GM12892 (cell line): ENCODE measurements at places on chromosomes 12 and 14.

DNA sequence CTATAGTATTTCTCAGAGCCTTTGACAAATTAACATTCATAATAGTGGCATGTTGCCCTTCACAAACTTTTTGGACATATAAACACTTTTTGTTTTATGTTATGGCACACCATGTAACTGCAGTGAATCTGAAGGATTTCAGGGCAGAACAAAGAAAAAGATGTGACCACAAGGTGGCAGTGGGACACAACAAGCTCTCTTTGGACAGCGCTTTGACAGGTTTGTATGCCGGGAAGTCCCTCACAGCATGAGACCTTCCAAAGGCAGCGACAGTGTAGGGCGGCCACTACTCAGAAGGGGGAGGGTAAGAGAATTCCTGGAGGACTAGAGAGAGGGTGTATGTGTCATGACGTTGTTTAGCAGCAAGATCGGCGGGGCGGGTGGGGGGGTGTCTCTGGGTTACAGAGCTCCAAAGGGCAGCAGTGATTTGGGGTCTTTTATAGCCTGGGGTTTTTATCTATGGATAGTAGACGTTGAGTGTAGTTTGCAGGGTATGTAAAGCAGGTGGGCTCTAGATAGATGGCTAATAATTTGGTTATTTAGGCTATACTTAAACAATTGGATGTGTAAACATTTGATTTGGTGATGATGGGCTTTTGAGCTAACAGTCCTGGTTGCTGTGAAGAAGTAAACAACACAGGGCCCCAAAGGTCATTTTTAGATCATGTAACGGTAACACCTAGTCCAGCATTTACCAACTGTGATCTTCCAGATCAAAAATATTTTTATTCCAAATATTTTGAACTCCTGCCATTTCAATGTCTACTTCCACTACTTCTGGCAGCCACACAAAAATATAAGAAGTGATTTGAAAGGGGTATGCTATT is 22.9 kb downstream of the ETFBKMT start:
- DNase-seq = peak; percentile 37

DNA sequence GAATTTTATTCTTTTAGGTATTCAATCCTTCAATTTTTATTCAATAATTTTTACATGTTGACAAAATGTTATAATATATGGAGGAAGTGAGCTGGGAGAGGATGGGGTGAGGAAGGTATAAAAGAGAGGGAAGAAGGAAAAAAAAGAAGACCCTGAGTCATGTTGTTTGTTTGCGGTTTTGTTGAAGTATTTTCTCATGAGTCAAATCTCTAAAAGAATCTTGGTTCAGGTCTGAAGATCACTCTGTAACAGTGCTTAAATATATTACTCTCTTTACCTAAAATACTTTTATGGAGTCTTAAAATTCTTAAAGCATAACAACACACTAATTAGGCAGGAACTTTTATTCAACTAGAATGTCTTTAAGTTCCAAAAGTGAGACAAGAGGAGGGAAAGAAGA is 489.6 kb upstream of the GARIN6 start:
- no peak for DNase-seq

- DNase-seq = no peak
These were observed 8.8 kb upstream of the CHGA start for GRCh38 chr14:92914087-92914656.

GRCh38 chr12:76237086-76237701 is 111.0 kb downstream of the BBS10 start:
- no peak for DNase-seq

DNA sequence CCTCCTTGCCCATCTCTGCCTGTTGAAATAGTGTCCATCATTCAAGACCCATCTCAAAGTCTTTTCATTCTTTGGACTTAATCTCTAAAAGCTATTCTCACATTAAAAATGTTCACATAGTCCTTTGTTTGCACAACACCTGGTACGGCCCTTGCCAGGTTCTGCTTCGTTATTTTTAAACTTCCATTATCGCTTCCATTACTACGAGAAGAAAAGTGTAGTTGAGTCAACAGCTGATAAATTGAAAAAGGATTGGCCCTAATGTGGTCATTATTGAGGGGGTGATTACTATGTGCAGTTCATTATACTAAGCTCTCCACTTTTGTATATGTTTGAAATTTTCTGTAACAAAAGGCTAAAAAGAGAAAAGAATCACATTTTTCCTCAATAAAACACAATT is 17.8 kb downstream of the KCNJ8 start:
- DNase-seq = no peak

DNA sequence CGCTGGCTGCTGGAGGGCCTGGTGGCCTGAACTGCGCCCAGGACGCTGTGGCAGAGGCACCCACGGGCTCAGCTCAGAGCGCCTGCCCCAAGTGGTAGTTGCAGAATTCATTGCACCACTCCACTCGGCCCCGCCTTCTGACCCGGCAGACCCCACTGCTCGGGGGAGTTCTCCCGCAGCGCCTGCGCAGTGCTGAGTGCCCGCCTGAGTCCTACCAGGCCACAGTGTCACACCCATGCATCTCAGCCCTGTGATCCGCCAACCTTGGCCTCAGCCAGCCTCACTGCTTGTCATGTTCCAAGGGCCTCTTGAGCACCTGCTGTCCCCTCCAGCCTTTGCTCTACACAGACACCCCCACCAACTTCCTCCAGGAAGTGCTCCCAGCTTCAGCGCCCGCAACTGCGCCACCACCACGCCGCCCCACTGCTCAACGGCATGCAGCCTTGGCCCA is 12.2 kb downstream of the DEGS2 start:
- peak; percentile 56 for DNase-seq

GRCh38 chr12:55385891-55386290 is 14.4 kb upstream of the OR6C65 start:
- no peak for DNase-seq

- no peak for DNase-seq
These were observed 40.8 kb downstream of the SPATA7 start for GRCh38 chr14:88426271-88426670.

DNA sequence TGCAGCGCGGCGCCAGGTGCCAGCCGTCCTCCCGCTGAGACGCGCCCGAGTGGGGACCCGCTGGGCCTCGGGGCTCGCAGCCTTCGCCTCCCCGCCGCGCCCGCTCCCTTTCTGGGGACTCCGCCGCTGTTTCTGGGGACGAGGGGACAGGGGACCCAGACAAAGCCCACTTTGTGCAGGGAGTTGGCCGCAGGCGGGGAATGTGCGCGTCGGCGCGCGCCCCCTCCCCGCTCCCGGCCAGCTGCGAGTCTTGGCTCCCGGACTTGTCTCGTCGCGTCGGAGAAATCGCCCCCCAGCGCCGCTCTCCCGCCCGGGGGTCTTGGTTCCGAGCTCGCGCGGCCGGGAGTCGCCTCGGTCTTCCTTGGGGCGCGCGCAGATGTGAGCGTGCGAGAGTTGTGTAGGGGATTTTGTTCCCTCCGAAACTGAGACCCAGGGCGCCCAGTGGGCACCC is 717 bp downstream of the VASH1 start:
- DNase-seq = no peak

DNA sequence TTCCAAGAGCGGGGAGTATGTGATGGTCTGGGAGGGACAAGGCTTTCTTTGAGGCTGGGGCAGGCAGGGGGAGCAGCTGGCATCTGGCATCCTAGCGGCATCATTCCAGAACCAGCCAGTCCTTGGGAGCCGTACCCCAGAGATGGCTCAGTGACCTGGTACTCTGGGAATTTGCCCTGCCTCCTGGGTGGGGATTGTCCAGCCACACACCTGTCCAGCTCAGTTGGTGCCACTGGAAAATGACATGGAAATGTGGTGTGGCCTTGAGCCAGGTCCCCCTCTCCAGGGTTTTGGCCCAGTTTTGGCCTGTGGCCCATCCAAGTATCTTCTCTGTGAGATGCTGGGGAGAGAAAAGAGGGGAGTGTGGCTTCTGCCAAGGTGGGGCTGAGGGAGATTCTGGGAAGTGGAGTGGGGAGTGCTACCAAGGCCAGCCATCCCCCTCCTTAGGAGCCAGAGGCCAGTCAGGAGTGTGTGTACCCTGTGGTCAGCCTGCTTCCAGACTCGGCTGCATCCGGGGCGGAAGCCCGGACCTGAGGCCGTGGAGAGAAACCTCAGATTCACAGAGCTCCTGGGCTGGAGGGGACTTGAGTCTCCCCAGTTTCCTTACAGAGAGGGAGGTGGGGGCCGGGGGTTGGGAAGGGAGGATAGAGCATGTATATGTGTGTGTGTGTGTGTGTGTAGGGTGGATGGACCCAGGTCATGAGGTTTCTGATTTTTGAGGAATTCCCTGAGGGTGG is 14.7 kb upstream of the KRT80 start:
- DNase-seq = no peak

GRCh38 chr12:57227315-57228115 is 2.0 kb upstream of the SHMT2 start:
- no peak for DNase-seq

GRCh38 chr12:77300811-77301210 is 235.4 kb upstream of the E2F7 start:
- DNase-seq = no peak

DNA sequence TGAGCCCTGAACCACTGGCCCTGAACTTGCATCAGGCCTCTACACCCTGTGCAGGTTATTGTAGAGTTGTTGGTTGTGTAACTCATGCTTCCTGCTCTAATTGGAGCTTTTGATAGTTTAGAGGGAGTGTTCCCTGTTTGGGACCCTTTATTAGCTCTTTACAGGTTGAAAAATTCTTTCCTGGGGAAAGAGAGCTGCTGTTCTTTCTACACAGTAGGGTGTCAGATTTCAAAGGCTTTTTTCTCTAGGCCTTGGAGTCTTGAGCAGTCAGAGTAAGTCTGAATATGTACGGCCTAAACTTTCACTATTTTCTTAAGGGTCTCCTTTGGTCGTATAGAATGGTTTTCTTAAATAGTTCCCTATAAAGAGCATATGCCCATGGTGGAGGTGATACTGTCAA is 60.8 kb upstream of the NEDD1 start:
- no peak for DNase-seq

DNA sequence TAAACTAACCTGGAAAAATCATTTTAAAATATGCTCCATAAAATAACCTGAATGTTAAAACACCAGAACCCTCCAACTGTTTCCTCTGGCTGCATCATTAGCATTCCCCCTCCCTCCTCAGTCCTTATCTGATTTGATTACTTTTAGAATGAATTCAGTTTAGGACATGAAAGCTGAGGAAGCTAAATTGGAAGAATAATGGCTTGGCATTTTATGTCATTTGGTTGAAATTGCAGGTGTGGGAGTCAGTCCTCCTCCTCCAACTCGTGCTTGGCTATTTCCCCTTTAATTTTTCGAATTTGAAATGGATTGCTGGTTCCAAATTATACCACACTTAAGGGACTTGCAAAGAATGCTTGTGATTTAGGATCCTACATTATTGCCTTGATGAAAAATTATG is 473.0 kb upstream of the STXBP6 start:
- DNase-seq = no peak

GRCh38 chr12:131095826-131096680 is 142.3 kb downstream of the ADGRD1 start:
- DNase-seq = no peak

GRCh38 chr12:793037-793436 is 40.7 kb downstream of the WNK1 start:
- no peak for DNase-seq

DNA sequence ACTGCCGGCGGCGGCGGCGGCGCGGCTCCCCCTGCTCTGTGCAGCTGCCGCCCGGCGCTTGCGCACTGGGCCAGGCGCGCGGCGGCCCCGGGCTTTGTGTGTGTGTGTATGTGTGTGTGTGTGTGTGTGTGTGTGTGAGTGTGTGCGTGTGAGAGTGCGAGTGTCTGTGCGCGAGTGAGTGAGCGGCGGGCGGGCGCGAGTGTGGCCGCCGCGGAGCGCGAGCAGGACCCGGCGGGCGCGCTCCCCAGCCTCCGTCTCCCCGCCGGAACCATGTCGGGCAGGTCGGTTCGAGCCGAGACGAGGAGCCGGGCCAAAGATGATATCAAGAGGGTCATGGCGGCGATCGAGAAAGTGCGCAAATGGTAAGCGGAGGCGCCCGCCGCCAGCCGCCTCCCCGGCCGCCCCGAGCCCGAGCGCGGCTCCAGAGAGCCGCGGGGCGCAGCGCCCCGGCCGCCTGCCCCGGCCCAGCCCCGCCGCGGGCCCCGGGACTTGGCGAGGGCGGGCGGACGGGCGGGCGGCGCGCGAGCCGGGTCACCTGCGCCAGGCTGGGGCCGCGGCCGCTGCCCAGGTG is at the start of gene BCL7A:
Gene BCL7A, plus strand, starts transcription at position 63 of the 571 bp plus-strand sequence. Its CDS starts 208 bp downstream, at position 271.
- DNase-seq = no peak

GRCh38 chr14:51535443-51536044 is 116.2 kb upstream of the FRMD6 start:
- DNase-seq = no peak

DNA sequence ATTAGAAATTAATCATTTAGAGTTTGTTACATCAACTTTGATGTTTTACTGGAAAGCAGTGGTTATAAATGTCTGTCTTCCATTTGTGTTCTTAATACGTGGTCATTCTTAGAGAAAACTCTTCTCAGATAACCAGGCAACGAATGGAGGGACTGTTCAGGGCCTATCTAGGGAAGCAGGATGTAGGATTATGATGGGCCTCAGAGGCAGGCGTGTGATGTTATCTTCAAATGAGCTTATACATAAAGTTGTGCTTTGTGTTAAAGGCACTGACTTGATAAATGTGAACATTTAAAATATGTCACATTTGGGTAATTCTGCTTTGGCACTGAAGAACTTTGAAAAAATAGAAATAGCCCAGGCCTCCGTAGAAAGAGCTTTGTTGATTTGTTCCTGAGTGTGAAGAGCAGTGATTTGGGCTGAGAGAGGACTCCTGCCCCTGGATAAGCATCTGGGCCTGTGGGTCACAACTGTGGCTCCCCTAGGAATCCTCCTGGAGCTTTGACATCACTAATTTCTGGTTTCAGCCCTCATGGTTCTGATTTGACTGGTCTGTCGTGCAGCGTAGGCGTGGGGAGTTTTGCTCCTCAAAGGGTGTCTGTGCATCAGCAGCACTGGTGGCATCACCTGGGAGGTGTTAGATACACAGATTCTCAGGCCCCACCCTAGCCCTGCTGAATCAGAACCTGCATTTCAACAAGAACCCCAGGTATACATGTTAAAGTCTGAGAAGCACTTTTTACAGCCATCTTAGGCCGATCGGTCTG is 55.4 kb downstream of the SAMD4A start:
- DNase-seq = peak; percentile 26

GRCh38 chr14:35133542-35134328 is 11.4 kb downstream of the PRORP start:
- no peak for DNase-seq

- peak; percentile 46 for DNase-seq
These were observed 38.9 kb downstream of the DAD1 start for GRCh38 chr14:22549981-22550673.

GRCh38 chr14:98633380-98633779 is 638.6 kb downstream of the BCL11B start:
- no peak for DNase-seq

- DNase-seq = no peak
These were observed 354.0 kb downstream of the FLRT2 start for GRCh38 chr14:85883966-85884365.

DNA sequence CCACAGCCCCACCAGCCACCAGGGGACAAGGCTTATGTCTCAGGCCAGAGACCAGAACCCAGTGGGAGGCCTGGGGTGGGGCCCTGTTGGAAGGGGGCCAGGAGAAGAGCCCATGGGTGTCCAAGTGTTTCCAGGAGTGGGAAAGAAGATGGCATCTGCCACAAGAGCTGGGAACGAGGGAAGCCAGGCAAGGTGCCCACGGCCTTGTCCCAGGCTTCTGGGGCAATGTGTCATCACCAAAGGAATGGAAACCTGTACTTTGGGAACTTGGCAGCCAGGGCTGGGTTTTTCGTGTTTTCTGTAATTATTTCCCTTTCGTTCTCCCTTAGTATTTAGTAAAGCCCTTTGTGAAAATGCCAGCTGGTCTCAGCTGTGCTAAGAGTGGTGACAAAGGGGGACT is 5.3 kb upstream of the PGF start:
- no peak for DNase-seq

GRCh38 chr12:129550353-129550752 is 353.5 kb downstream of the TMEM132D start:
- no peak for DNase-seq
